Renal cortical epithelial cell (primary cell): ENCODE measurements at places on chromosomes 5 and 9. TPM values are rescaled to one million over a fixed set of nuclear protein-coding genes. Genes with fewer than 3 reads are reported as not detected.

TMEM215 gene
- total RNA-seq = not detected in 2 replicates

WDR38 gene
- not detected in 2 replicates for total RNA-seq

IFNA8 gene
- total RNA-seq = not detected in 2 replicates

NOXA1 gene
- total RNA-seq = 2.1 and 2.8 TPM in 2 replicates

DAB2IP gene
- total RNA-seq = 18.2 and 37.5 TPM in 2 replicates

LECT2 gene
- total RNA-seq = not detected in 2 replicates

SHB gene
- 36.6 and 37.3 TPM in 2 replicates for total RNA-seq

MYMK gene
- not detected in 2 replicates for total RNA-seq

BARHL1 gene
- total RNA-seq = not detected in 2 replicates

C9orf50 gene
- total RNA-seq = 0.05 TPM in 1 of 2 replicates, not detected in the other

SH3RF2 gene
- total RNA-seq = 7.6 and 8.1 TPM in 2 replicates

TMEM252 gene
- total RNA-seq = 0.20 TPM in 1 of 2 replicates, not detected in the other

CDH6 gene
- total RNA-seq = 207 and 416 TPM in 2 replicates

SPATA31C2 gene
- 0.05 TPM in 1 of 2 replicates, not detected in the other for total RNA-seq
